ENCODE measurements at places on chromosomes 7 and 10.

DNA sequence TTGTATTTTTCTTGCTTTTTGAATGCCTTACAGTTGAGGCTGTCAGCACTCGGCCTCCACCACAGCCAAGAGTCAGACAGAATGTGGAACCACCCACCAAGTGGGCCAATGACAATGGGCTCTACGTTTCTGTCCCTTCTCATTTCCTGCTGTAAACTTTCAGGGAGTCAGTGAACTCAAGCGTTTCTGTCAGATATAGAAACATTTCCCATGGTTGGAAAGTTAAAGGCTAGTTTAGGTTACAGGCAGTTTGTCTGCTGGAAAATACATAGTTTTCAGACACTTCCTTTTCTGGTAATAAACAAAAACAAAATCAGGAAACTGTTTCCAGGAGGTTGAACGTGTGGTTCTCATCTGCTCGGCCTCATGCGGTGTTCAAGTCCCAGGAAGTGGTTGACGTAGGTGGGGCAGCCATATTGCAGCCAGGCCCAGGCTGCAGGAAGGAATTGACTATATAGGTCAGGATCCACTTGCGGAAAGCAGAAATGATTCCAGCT, 245.1 kb downstream of the CAMK1D start:
- DNase-seq: no peak

- no peak for DNase-seq
Observed at GRCh38 chr10:79098596-79099015, 29.8 kb downstream of the ZMIZ1 start.

DNA sequence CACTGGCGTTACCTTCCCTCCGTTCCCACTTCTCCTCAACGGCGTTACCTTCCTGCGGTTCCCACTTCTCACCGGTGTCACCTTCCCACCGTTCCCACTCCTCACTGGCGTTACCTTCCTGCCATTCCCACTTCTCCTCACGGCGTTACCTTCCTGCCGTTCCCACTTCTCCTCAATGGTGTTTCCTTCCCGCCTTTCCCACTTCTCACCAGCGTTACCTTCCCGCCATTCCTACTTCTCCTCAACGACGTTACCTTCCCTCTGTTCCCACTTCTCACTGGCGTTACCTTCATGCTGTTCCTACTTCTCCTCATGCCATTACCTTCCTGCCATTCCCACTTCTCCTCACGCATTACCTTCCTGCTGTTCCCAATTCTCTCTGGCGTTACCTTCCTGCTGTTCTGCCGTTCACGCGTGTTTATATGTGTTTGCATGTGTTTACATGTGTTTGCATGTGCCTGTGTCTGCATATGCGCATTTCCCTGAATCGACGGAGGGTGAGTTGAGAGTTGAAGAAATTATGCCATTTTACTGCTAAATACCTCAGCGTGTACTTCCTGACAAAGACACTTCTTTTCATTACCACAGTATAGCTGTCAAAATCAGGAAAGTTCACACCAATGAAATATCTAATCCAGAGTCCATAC, 23.2 kb upstream of the CFAP46 start:
- DNase-seq: no peak

- DNase-seq: no peak
Observed at GRCh38 chr10:127036987-127037386, 131.8 kb downstream of the DOCK1 start.

GRCh38 chr7:154856733-154857132, 146.2 kb downstream of the PAXIP1 start:
- no peak for DNase-seq
